ENCODE measurements at places on chromosomes 2 and 18.

- no peak for DNase-seq
These were observed 336.4 kb upstream of the FSHR start for GRCh38 chr2:49490710-49491109.

DNA sequence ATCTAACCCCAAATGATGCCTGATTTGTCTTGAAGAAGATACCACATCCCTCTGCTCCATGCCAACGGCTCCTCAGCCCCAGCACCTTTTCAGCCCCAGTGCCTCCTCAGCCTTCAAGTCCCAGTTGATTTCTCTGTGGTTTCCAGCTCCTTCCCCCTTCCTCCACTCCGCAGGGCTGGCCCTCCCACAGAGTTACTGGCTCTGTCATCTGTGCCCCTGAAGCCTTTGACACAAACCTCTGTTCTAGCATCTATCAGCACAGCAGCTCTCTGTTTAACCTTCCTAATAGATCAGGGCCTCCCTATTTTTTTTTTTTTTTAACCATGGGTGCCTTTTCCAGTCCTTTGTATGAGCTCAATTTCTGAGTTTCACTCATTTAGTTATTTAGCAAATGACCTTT is 201.3 kb upstream of the CXCR4 start:
- DNase-seq, result no peak

DNA sequence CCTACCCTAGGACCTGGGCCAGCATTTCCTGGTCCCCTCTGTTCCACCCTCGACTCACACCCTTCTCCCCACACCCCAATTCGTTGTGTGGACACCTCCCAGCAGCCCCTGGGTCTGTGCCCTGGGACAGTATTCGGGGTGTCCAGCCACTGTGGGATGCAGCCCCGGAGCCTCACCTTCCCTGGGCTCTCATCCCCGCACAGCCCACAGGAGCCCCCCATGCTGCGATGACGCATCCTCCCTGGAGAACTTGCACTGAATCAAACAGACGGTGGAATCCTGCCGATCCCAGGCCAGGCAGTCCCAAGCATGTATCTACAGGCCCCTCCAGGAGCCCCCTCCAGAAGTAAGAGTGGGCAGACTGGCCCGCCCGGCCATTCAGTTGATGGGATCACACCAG is 9.7 kb downstream of the ITM2C start:
- no peak for DNase-seq

DNA sequence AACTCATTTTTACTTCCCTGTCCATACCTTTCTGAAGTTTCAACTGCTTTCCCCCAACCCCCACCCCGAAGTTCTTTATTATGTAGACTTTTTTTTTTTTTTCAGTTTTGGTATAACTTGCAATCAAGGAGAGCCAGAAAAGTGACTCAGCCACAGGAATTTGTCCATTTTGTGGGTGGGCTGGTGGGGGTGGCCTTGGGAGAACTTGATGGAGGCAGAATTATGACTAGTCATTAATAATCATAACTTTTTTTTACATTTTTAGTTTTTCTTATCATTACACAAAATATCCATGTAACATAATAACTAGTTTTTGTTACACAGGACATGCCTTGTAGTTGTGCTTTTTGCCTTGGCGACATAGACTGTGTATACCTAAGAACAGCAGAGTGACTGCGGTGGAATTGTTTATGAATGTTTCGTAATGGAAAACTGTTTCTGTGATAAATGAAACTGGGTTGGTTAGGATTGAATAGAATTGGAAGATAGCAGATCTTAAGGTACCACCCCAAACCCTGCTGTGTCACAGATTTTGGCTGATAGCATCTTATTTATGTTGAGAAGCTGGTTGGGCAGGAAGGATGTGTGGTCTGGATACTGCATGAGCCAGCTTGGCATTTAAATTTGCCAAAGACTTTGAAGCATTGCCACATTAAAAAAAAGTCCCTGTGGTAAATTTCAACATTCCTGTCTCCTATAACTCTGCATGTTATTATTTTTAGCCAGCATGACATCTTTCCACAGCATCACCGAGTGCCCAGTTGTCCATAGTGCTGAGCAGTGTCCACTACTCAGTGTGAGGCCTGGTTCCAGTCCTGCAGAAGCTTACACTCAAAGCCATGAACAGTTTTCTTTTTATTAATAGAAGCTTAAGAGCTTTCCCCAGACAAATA is 30.7 kb downstream of the LYPD6B start:
- DNase-seq, result peak; percentile 91

DNA sequence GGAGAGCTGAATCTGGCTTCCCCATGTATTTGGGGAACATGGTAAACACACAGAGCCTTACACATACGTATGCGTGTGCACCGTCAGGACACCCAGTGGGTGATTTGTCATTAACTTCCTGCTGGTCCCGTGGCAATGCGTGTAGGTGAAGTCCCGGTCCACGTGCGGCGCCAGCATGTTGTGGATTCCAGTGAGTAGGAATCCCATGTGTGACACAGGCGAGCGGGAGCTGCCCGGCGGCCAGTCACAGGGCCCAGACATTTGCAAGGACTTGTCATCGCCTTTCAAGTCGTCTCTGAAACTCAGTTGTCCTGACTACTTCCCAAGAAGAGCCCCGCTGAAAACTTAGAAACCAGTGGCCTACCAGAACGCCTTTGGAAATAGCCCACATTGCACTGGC is 102.0 kb downstream of the RNF144A start:
- DNase-seq, result no peak
